Putamen (tissue), 1 donor: ENCODE measurements at places on chromosomes 3 and 15.

- peak; percentile 20 for DNase-seq
Measured at GRCh38 chr3:62332835-62333244, 40.5 kb downstream of the FEZF2 start.

DNA sequence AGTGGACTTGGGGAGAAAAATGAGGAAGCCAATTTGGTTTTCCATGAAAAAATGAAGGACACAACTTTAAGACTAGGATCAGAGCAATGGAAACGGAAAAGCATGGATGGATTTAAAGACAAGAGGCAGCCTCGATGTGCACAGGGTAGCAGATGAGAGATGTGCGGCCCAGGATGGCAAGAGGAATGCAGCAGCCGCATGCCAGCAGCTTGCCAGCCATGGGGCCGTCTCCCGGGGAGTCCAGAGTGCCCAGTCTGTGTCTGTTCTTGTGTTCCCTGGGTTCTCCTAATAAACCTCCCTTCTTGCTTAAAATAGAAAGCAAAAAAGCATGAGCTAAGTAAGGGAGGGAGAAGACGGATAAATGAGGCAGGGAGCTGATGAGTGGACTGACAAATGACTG is 68.0 kb upstream of the IQSEC1 start:
- DNase-seq: no peak

GRCh38 chr15:79433276-79433990 is 1.3 kb downstream of the MINAR1 start:
- no peak for DNase-seq

DNA sequence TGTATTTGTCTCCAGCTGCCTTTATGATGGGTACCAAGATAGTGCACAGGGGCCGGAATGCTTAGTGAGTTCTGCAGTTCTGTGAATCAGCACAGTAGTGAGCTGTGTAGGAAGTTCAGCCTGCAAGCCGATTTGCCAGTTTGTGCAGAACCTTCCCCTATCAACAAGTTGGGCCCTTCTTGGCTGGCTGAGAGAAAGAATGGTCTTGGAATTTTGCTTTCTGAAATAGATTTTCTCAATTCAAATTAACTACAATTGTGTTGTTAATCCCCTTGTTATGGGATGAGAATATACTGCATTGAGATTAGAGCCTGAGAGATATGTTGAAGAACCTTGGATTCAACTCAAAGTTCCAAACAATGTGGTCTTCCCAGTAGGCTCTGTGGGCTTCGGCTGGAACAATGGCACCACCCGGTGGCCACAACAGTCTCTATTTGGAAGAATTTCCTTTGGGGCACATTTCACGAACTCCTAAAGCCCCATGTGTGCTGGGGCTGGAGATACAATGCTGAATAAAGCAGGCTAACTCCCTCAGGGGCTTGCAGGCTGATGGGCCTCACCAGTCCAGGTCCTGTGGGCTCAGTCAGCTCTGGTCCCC is 59.1 kb downstream of the TRIM42 start:
- DNase-seq: no peak

DNA sequence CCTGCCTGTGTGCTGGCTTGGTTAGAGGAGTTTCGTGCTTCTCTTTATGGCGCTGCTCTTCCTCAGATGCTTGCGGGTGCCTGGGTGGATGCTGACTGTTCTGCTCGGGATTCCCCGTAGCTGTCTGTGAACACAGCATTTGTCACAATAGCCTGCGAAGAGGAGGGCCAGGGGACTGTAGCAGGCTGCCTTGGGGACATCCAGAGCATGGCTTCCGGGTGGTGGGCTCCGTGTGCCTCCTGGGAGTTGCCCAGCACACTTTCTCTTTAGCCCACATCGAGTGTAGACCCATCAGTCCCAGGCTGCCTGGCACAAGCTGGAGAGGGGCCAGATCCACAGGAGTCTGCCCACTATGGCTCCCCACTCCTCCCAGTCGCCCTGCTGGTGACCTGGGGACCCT is 22.4 kb downstream of the LRRK1 start:
- no peak for DNase-seq

- DNase-seq: no peak
Measured at GRCh38 chr3:20288050-20288449, 102.0 kb upstream of the SGO1 start.

DNA sequence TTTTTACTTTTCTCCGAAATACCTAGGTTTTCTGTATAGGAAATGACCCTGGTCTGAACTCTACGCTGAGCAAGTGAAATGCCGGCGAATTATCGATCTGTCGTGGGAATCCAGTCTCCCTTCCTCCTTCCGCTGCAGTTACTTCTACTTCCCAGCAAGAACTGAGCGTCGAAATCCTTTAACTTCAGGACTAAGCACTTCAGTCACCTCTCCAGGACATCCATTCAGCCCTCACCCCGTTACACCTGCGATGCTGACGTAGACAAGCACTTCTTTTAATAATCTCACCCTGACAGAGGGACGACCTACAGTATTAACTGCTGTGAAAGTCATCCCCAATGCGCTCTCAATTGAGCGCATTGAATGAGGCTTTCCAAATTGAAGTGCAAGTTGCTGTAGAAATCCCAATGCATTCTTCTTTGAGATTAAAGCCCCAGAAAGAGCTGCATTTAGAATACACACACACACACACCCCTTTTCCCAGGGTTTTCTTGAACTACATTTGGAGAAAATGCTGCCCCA is 1.3 kb downstream of the TOP2B start:
- peak; percentile 39 for DNase-seq

DNA sequence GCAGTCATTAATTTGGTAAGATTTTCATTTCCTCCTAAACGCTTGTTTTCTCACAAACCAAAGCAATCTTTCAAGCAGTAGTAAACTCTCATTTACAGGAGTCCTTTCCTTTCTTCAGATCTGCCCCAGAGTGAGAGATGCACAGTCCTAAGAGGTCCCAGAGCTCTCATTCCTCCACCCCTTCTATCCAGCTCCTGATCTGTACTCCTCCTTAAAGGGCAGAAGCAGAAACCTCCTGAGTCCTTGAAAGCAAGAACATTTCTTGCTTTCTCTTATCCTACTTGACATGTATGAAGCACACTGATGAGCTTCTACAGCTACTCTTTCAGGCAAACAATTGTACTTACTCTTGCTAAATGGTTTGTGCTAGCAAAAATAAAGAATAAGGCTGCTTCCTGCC is 11.7 kb downstream of the EXD1 start:
- no peak for DNase-seq

DNA sequence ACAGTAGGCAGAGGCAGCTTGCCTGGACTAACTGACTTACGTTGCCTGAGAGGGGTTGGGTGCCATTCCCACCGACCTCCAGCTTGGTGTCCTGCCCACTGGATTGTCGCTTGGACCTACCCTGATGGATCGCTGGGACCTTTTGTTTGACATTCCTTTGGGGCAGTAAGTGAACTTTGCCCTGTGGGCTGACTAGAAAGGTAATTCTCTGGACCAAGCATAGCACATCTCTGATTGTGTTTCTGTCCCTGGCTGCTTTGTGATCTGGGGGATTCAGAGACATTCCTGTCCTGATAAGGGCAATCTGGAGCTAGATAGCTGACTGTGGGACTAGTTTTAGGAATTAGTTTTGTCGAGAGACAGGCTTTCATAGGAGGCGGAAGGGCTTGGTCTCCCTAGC is 19.5 kb upstream of the IFT57 start:
- no peak for DNase-seq

GRCh38 chr15:41573396-41573795 is 14.4 kb downstream of the TYRO3 start:
- no peak for DNase-seq

DNA sequence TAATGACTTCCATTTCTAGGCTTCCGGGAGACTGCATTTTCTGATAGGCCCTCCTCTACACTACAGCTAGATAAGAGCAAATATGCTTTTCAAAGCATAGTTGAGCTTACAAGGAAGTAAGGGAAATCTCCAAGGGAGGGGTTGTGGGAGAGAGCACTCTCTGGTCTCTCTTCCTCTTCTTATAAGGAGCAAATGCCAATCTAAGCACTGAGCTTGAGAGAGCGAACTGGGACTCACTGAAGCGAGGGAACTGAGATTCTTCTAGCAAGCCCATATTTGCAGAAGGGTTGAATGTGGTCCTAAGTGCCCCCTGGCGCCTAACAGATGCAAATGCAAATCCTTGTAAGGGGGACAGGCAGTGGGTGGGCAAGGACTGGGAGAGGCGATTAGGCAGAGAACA is 164.8 kb downstream of the ERC2 start:
- DNase-seq: peak; percentile 32

DNA sequence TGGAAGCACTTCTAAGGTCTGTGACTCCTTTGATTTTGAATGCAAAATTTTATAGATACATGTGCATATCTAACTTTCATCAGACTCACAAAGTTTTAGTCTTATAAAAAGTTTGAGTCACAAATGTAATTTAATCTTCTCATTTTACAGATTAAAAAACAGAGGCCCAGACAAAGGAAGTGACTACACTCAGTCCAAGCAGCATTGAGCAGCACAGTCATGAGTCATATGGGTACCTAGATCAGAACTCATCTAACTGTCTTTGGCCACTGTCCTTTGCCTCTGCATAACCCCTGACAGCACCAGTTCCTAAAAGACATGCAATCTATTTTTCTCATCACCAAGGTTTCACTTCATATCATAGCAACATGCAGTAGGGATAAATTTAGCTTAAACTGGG is 210.7 kb upstream of the KCNH8 start:
- DNase-seq: no peak

GRCh38 chr3:190197346-190197763 is 76.7 kb upstream of the P3H2 start:
- DNase-seq: no peak
